ENCODE measurements at places on chromosomes 5 and 9.
A peak's percentile ranks its signal among the peaks of the same experiment; 100 is the strongest.

- no peak for DNase-seq
Observed at GRCh38 chr9:100637787-100638186, 59.9 kb downstream of the CAVIN4 start.

- no peak for DNase-seq
Observed at GRCh38 chr9:136564379-136564988, 18.6 kb upstream of the NOTCH1 start.

- no peak for DNase-seq
Observed at GRCh38 chr5:172973931-172974330, 9.6 kb upstream of the ATP6V0E1 start.

GRCh38 chr9:126805554-126806262 is 868 bp downstream of the ZBTB43 start:
- DNase-seq = peak; percentile 89

DNA sequence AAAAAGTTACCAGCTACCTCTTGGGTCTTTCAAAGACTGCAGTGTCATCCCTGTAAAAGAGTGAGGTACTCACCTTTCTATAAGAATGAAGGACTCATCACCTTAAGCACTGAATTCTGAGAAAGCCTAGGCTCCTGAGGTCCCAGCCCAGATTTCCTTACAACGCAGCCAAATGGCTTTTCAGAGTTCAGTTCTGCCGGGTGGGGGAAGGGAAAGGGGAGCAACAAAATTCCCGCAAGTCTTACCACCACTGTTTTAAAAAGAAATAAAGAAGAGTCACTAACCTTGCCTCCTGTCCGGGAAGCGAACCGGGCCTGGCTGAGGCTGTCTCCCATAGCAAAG is 373 bp downstream of the ADAMTS12 start:
- no peak for DNase-seq

DNA sequence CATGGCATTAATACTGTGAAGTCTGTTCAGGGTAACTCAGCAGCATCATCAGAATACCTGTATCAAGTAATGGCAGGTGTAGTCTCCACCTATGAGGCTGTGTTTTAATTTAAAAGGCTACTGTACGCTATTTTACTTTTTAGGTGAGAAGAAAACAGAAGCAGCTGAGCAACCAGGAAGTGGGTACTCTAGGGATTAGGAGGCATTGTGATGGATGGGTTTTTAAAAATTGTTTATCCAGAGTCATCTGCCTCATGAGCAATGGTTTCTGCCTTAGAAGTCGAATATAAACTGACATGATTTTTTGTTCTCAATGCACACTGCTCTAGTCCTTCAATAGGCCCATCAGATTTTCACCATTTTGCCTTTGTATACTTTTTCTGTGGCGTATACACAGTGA is 42.6 kb downstream of the PSIP1 start:
- no peak for DNase-seq

GRCh38 chr5:19605846-19606407 is 382.1 kb downstream of the CDH18 start:
- no peak for DNase-seq

DNA sequence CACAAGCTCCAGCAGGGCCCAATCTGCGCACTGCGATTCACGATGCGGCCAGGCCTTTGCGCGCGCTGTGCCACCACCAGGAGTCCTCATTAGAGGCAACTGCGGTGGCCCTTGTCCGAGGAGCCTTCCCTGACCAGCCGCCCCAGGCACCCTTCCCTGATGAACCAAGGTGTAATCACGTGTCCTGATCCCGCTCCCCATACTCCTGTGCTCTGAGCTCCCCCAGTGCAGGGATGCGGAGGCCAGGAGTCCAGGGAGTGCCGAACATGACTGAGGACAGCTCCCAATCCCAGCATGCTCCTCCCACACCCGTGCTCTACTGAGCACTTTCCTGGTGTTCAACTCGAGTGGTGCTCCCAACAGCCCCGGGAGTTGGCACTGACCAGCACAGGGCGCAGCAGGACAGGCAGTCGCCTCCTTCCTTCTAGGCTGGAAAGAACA is 134.8 kb downstream of the ZNF354C start:
- no peak for DNase-seq

- peak; percentile 29 for DNase-seq
Observed at GRCh38 chr5:148807851-148808250, 18.6 kb upstream of the ADRB2 start.

DNA sequence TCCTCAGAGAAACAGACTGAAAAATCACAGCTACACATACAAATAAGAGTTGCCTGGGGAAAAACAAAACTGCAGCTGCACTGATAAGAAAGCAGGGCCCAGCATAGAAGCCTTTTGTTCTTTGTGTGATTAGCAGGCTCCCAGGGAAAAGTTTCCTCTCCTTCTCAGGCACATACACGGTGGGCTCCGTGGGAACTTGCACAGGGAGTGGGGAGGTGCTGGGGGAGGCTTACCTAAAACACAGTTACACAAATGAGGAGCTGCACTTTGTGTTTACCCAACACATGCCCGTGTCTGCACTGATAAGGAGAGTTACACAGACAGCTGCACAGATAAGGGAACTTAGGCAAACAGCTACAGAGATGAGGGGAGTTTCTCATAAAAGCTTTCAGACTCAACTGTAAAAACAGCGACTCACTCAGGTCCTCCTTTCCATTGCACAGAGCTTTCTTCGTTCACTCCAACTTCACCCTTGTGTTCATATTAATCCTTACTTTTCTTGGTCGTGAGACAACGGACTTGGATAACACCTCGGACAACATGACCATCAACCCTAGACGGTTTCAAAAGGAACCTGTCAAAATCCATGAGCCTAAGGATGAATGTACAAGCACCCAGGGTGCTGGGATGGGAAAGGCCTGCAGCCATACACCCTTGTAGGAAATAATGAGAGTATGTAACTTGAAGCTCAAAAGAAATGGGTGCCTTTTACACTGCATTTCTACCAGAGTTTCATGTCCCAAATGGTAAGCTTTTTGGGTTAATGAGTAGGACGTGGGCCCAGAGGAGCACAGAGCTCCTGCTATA is 50.8 kb downstream of the SERINC5 start:
- DNase-seq = no peak

- DNase-seq = peak; percentile 76
Observed at GRCh38 chr5:180830253-180831138, 27.9 kb upstream of the MGAT1 start.

GRCh38 chr5:115414406-115415142 is 118.1 kb upstream of the CCDC112 start:
- DNase-seq = no peak

GRCh38 chr5:109837231-109837861 is 147.6 kb downstream of the MAN2A1 start:
- no peak for DNase-seq

- DNase-seq = no peak
Observed at GRCh38 chr5:72608926-72609325, 101.7 kb upstream of the ZNF366 start.

DNA sequence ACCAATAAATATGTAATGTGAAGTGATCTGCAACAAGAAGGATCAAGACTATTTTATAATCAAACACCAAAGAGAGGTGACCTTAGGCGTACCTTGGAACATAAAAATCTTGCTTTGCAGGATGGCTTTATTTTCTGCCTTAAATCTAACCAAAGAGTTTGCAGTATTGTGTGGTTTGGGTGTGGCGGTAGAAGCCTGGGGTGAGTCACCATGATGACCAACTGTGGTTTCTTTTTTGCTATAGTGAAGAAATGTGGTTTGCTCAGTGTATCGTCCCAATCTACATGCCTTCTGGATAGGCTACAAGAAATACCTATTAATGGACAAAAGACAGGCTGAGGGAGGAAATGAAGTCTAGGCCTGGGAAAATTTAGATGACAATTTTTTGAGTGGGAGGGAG is 5.1 kb upstream of the CAST start:
- DNase-seq = peak; percentile 76

DNA sequence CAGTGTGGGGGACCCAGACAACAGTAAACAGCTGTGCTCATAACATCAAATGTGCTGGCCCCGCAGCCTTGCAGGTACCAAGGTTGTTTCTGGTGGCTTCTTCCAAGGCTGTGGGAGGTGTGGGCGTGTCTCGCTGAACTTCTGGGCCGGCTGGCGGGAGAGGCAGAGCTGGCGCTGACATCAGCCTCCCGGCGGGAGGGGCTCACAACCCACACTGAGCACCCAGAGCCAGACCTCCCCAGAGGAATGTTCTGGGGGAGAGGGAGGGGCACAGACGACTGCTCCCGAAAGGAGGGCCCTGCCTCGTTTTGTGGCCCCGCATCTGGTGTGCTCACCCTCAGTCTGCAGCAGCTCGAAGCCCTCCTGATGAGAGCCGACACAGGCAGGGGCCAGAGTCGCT is 6.9 kb upstream of the SLC12A7 start:
- DNase-seq = no peak

- DNase-seq = no peak
Observed at GRCh38 chr5:56450766-56451165, 217.6 kb upstream of the ANKRD55 start.

- DNase-seq = no peak
Observed at GRCh38 chr9:115845648-115846312, 307.8 kb upstream of the PAPPA start.

DNA sequence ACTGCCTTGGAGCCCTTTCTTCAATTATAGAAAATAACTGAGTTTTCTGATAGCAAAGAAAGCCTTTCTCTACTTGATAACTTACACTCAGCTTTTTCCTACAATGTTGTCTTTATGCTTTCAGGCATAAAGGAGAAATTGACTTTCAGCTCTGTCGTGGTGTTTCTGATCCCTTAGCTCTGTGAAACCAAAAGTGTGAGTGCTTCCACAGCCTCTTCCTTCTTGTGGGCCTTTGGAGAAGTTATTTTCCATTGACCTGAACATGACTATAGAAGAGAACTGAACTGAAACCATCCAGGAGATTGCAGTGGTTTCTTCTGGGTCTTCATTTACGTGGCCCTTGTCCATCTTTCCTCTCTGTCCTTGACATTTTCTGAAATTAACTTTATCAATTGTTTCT is 59.5 kb upstream of the EQTN start:
- no peak for DNase-seq

DNA sequence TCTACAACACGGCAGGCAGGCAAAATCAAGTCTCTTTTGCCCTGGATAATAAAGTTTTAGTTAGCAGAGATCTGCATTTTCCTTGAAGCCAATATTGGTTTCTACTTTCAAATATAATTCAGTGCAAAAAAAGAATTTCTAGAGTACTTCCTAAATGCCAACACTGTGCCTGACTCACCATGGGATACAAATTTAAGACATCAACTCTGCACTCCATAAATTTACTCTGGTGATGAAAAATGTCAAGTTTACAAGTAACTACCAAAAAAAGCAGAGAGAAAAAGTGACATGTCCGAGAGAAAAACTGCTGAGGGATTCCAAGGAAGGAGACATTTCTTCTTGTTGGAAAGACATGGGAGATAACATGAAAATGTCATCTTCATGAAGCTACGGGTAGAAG is 119.7 kb downstream of the RAPGEF6 start:
- DNase-seq = no peak

- DNase-seq = no peak
Observed at GRCh38 chr5:124403281-124403680, 343.2 kb downstream of the ZNF608 start.

DNA sequence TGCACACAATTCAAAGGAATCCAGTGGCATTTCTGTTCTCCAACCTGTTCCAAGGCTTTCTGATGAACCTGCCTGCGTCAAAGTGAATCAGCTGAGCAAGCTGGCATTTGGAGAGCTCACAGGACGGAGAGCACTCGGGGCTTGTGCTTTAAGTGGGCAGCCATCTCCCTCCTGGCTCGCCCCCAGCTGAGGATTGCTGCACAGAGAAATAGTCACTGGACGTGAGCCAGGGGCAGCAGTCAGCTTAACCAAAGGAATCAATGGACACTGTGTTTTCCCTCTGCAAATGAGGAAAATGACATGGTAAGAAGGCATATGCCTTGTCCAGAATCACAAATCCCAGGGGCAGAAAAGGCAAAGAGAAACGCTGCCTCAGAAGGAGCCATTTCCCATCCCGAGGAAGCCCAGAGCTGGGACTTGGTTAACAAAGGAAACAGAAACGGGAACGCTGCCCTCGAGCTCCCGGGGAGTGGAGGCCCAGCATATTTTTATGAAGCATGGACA is 299.4 kb downstream of the ZSWIM6 start:
- DNase-seq = no peak

DNA sequence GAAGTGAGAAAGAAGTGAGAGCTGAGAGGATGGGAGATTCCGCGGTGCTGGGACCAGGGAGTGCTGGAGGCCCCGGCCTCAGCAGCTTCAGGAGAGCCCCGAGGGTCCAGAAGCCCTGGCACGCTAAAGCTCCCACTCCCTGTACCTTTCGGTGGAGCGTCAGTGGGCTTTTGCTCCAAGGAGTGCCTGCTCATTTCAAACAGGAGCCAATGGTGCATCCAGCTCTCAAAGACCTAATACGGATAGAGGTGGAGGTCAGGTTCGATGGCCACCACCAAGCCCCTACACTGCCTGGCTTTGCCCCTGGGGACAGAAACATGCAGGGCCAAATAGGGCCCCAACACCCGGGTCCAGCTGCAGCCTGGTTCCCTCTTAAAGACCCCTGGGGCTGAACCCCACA is 8.2 kb downstream of the CD74 start:
- DNase-seq = no peak

DNA sequence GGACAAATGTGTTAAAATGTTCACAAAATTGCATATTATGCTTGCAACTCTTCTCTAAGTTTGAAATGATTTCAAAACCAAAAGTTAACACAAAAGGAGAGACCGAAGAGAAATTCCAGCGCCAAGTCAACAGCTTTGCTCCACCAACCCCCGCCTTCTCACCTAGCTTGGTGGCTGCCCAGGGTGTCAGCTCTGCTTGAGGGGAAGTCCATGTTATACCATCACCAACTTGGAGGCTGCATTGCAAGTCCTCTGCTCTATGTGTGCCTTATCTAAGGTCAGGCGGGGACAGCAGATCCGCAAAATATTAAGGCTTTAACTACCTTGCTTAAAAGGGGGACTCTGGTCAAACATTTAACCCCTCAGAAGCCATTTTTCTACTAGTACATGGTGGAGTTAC is 14.6 kb downstream of the CCNJL start:
- no peak for DNase-seq

DNA sequence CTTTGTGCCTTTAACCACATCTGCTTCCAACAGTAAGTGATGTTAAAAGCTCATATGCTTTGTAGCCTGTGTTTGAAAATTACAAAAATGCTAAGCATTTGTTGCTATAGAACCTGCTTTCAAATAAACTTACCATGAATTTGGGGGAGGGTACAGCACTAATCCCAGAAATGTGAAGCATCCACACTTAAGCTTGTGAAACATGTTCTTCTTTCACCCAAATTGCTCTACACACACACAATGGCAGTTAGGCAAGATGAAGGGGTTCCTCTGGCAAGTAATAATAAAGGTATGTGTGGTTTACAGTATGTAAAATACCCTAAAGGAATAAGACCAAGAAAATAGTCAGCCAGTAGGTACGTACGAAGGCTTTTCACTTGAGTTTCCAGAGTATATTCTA is 165.6 kb downstream of the SMARCA2 start:
- DNase-seq = no peak

- DNase-seq = no peak
Observed at GRCh38 chr5:173826086-173826427, 62.1 kb upstream of the CPEB4 start.

DNA sequence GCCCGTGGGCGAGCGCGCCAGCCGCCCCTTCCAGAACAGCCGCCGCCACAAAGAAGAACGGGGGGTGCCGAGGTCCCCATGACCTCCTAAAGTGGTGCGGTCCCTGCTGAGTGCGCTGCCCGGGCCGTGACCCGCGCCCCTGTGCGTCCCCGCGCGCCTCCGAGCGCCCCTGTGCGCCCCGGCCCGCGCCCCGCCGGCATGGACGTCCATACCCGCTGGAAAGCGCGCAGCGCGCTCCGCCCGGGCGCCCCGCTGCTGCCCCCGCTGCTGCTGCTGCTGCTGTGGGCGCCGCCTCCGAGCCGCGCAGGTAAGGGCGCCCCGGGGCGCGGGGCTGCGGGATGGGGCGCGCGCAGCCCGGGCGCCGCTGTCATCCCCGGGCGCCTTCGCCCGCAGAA is 384 bp downstream of the COL5A1 start:
- no peak for DNase-seq
